ENCODE measurements at places on chromosomes 3 and 15.

GRCh38 chr15:100809151-100809550, 70.5 kb upstream of the ALDH1A3 start:
- H3K36me3 ChIP-seq, result no peaks in the 10 kb centered on the region
- no peaks in the 10 kb centered on the region for H3K4me1 ChIP-seq
- no peak for DNase-seq
- H3K27ac ChIP-seq, result no peak overlapping the region
- no peaks in the 10 kb centered on the region for H3K27me3 ChIP-seq
- no peak overlapping the region for H3K4me3 ChIP-seq

DNA sequence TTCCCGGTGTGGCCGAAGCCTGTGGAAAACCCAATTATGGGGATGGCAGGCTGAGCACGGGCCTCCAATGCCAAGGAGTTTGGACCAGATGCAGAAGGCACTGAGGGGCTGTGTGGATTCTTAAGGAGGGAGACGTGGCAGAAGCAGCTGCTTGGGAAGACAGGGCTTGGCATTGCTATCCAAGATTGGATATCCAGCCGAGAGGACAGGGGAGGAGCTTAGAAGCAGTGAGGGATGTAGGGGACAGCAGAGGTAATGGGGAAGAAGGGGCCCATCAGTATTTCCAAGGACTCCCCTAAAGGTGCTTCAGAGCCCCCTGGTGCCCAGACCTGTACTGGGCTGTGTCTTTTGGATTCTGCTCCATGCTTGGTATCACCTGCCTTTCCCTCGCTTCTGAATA, 112.8 kb upstream of the TLE3 start:
- H3K36me3 ChIP-seq, result no peaks in the 10 kb centered on the region
- H3K27me3 ChIP-seq, result no peaks in the 10 kb centered on the region
- H3K4me3 ChIP-seq, result no peak overlapping the region
- DNase-seq, result no peak
- no peaks in the 10 kb centered on the region for H3K4me1 ChIP-seq

DNA sequence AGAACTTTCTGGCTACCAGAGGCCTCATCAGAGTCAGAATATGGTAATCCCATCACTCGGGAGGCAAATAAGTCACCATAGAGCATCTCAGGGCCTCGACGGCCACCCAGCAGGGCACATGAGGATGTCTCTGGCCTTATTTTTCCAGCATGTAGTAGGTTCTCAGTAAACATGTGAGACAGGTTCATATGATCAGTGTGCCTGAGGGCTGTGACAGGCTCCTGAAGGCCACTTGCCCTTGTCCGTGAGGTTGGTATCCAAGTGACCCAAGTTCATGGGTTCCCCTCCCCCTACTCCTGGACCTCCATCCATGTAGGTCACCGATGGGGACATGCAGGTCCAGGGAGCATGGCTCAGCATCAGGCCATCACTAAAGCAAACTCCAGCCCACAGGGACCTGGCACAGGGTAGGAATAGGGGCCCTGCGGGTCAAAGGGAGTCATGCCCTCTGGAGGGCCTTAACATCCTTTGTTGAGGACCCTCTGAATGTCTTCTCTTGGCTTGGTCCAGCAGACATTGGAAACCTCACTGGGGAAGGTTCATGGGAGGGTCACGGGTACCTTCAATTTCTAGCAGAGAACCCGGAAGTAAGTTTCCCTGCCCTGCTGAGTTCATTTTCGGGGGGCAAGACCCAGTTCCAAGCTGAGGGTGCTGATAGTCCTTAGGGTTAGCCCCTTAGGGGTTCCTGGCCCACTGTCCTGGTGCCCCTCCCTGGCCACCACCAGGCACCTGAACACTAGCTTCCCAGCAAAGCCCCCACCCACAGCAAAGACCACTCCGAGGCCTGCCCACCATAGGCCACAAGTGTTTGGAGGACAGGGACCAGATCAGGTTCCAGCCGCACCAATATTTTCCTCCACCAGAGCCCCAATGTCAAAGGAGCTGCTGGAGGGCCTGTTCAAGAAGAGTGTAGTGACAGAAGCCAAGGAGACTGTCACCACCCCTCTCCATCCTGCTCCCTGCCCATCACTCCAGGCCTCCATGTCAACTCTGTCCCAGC, 61.1 kb downstream of the ZNF445 start:
- H3K27me3 ChIP-seq, result no peaks in the 10 kb centered on the region
- H3K36me3 ChIP-seq, result no peaks in the 10 kb centered on the region
- H3K4me3 ChIP-seq, result no peak overlapping the region
- DNase-seq, result no peak
- H3K27ac ChIP-seq, result no peak overlapping the region

- no peaks in the 10 kb centered on the region for H3K36me3 ChIP-seq
- no peak for DNase-seq
- no peaks in the 10 kb centered on the region for H3K4me1 ChIP-seq
- no peaks in the 10 kb centered on the region for H3K27me3 ChIP-seq
- H3K27ac ChIP-seq, result no peak overlapping the region
- no peak overlapping the region for H3K4me3 ChIP-seq
Observed at GRCh38 chr3:169390271-169390670, 273.2 kb downstream of the MECOM start.

All from CD8-positive, alpha-beta memory T cell (primary cell).